ENCODE measurements at places on chromosomes 3 and 15.

DNA sequence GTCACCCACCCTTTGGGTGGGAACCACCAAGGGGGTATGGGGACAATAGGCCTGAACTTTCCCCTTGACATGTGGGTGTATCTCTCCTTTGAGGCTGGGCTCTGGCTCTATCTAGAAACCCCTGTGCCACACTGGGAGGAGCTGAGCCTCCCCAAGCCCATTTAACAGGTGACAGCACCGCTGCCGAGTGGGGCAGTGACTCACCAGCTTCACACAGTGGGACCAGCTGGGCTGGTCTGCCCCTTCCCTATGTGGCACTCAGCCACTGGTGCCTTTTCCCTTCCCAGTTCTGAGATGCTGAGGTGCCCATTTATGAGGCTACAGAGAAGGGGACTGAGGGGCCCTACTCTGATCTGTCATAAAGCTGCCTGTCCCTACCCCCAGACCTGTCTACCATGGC is 5.1 kb downstream of the PSTPIP1 start:
- no peak for DNase-seq

- DNase-seq: no peak
These were observed 29.4 kb downstream of the DLG1 start for GRCh38 chr3:197269024-197269423.

GRCh38 chr15:36924034-36924433 is 176.3 kb downstream of the MEIS2 start:
- no peak for DNase-seq

GRCh38 chr3:193743702-193744047 is 150.7 kb downstream of the OPA1 start:
- no peak for DNase-seq

DNA sequence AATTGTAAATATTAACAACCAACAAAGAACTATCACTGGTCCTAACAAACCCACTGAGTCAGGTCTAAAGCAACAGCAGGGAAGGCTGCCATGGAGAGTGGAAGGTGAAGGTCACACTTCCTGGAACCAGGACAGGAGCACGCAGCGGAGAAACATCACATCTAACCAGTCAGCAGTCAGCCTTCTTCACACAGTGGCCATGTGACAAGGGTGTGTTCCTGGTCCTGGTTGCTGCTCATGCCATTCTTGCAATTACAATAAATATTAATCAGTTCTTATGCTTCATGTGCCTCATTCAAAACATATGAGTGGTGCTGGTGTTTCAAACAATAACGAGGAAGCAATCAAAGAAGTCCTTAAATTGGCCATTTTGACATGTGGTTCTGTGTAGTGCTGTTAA is 162.8 kb downstream of the ARRDC4 start:
- no peak for DNase-seq

GRCh38 chr3:123611082-123611481 is 26.2 kb upstream of the HACD2 start:
- DNase-seq: no peak

DNA sequence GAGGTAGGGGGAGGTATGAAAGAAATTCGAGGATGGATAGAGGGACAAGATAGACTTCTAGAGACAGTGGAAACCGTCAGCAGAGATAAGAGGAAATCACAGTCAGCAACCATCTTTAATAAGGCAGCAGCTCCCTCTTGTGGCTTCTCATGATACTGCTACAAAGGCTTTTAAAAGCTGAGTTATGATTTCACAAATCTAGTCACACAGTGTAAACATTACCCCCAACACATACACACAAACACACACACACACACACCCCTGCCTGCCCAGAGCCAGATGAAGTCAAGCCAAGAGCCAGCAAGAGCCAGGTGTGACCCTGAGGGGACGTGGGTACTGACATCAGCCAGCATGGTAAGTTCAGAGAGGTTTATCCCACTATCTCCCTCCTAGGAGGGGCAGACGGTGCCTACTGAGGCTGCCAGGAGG is 18.9 kb upstream of the TGM5 start:
- no peak for DNase-seq

DNA sequence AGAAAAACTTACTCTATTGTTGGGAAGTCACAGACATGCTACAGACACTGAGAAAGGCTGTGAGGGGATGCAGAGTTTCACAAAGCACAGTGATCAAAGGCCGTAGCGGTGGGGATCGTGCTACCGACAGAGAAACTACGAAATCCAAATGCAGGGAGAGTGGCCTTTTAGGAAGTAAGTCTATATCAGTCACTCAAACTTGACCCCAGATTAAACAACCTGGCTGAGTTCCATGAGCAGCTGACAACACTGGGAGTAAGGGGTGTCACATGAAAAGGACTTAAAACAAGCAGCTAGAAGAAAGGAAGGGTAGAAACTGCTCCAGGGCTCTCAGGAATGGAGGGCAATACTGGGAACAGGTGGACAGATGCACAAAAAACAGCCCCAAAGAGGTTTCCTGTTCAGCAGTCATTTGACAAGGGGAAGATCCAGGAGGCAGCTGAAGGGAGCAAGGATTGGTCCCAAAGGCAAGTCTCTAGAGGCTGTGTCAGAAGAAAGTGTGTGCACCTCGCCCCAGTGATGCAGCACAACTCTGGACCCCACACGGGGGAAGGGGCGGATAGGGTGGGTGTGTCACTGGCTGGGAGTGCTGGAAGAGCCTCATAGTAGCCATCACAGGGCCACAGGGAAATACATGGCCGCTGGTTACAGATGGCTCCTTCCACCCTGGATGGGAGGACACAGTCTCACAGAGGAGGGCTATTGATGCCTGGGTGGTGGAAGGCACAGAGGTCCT is 20.3 kb upstream of the HDAC11 start:
- no peak for DNase-seq

DNA sequence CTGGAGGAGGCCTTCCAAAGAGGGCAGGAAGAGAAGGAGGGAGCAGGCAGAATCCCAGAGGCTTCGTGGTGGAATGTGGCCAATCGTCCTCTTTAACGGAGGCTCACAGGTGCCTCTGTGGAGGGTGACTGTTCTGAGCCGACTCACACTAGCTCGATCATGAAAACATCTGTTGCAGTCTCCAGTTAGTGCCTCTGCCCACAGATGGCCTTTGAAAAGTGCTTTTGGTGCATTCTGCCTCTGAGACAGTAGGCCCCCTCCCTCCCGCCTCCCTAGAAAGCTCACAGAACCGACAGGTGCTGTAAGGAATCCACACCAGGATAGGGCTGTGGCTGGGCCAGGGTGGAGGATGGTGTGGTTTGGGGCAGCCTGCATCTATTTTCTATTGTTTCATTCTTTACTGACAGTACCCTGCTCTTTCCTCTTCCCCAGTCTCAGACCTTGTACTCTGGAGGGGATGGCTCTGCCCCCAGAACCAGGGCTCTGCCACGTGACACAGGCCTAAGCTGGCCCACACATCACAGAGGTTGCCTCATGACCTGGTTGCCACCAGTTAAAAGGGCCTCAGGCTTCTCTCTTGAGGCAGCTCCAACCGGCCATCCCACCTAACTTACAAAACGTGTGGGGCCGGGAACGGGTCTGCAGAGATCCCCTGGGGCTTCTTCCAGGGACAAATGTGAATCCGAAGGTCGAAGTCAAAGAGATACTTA is 27.2 kb upstream of the PIGZ start:
- no peak for DNase-seq

DNA sequence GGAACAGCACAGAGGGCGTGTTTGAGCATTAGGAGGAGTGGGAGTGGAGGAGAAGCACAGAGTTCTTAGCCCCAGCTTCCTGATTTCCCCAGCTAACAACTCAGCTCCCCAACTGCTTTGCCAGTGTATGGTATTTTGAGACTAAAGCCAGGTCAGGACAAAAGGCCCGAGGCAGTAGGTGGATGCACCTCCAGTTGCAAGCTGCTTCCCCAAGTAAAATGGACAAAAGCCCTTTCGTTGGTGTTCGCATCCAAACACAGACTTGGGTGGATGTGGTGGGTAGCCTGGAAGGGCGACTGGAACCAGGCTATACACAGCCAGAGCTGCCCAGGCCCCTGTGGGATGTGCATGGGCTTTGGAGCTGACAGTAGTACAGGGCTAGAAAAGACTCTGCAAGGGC is 12.3 kb upstream of the EHD4 start:
- no peak for DNase-seq

- no peak for DNase-seq
These were observed 52.7 kb upstream of the SCN5A start for GRCh38 chr3:38702231-38702630.

DNA sequence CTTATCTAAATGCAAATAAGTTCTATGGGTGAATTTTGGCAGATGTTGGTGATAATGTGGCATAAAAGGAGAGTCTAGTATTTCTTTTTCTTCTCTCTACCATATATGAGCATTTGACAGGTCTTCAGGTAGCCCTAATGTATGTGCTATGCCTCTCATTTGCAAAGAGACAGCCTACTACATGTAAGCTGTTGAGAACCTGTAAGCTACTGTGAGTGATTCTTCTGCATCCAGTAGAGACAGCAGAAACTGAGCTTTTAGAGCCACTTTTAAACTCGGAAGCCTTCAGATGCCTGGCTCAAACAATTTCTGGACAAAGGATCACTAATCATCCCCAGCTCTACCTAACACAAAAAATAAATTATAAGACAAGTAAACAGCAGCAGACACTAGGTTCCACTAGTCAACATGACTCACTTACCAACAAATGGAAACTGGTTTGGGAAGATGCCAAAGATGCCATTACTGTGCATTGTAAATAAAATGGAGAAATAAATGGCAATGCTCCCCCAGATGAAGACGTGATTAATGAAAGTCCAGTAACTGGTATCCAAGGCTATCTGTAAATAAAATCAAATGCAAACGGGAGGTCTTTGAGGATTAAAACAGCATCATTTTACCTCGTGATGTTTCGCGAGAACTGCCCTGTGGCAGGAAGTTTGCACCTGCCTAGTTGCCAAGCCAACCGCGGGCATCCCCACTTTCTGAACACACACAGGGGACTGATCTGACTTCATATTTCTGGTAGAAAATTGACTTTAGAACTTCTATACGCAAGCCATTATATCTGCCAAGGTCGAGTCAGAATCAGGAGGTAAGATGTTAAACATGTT is 245.3 kb downstream of the DTWD1 start:
- DNase-seq: no peak

DNA sequence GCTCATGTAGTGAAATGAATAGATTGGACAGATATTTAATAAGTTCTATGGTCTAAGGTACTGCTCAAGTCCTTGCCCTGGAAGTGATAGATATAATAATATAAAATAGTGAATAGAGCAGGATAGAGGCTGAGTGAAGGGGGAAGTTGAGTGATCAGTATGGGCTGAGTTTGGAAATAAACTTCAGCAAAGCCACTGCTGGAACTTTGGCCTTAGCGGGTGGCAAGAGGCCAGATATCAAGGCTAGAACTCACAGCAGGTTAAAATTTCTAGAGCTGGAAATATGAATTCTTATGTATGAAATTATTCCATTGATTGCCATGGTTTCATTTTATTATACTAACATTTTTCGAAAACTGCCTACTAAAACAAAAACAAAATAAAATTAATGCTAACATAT is 267.6 kb upstream of the DPH6 start:
- no peak for DNase-seq
